ENCODE measurements at places on chromosomes 7 and 10. TPM values are rescaled to one million over a fixed set of nuclear protein-coding genes. Genes with fewer than 3 reads are reported as not detected.

DNA sequence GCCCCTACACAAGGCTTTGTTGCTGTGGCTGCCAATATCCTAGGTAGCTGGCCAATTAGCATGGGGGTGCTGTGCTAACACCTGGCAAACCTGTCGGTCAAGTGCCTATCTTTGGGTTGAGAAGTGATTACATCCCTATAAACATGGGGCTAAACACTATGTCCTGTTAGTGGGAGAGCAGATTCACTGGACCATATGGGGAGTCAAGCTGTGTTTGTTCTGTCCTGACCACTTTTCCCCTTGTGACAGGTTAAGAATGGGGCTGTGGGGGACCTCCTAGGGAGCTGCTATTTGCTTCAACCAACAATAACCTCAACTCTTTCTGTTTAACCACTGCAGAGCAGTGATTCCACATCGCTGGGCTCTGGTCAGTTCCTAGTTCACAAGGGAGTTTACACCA, 151.5 kb upstream of the AOAH start:
- peaks cover 17% of the 10 kb centered on the region for H3K36me3 ChIP-seq
- no peaks in the 10 kb centered on the region for H3K27me3 ChIP-seq
- peaks cover 12% of the 10 kb centered on the region for H3K4me1 ChIP-seq
- DNase-seq, result no peak

GRCh38 chr10:129926066-129927055, 37.7 kb downstream of the EBF3 start:
- no peaks in the 10 kb centered on the region for H3K36me3 ChIP-seq
- no peak overlapping the region for H3K27ac ChIP-seq
- H3K4me1 ChIP-seq, result no peaks in the 10 kb centered on the region
- DNase-seq, result no peak
- H3K4me3 ChIP-seq, result no peak overlapping the region

Gene EBLN1
- not detected for total RNA-seq

- no peaks in the 10 kb centered on the region for H3K36me3 ChIP-seq
- H3K4me3 ChIP-seq, result no peak overlapping the region
- no peaks in the 10 kb centered on the region for H3K27me3 ChIP-seq
- DNase-seq, result peak; percentile 32
- H3K4me1 ChIP-seq, result no peaks in the 10 kb centered on the region
- H3K27ac ChIP-seq, result no peak overlapping the region
These were observed 158.2 kb downstream of the ARHGAP12 start for GRCh38 chr10:31770307-31770902.

GRCh38 chr7:38367301-38367890, 94.0 kb upstream of the TARP start:
- H3K27ac ChIP-seq, result no peak overlapping the region
- H3K36me3 ChIP-seq, result no peaks in the 10 kb centered on the region
- DNase-seq, result no peak

Measured in thyroid gland (tissue), 4 donors.